ENCODE measurements at places on chromosomes 2 and 18.

- peak; percentile 29 for DNase-seq
Measured at GRCh38 chr2:204544961-204545860, at the start of gene PARD3B. TSS of gene PARD3B (plus strand) at chr2:204545475. CDS start at chr2:204546000, 525 bp downstream.

DNA sequence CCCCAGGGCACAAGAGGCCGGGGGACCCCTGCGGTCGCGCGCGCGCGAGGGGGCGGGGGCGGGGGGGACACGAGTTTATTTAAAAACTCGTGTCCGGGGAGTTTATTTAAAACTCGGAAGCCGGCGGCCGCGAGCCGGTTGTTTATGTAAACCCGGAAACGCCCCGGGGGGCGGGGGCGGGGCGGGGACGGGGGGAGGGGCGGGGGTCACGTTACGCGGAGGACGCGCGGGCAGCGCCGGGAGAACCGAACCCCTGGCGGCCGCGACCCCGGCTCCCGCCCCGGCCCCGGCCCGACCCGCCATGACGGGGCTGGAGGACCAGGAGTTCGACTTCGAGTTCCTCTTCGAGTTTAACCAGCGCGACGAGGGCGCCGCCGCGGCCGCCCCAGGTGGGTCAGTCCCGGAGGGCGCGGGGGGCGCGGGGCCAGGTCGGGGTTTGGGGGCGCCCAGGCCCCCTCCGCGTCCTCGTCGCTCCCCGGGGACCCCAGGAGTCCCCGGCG lies 4.4 kb downstream of the NFATC1 start:
- DNase-seq: peak; percentile 88

GRCh38 chr2:18788592-18788991 lies 199.2 kb upstream of the NT5C1B start:
- DNase-seq: no peak

DNA sequence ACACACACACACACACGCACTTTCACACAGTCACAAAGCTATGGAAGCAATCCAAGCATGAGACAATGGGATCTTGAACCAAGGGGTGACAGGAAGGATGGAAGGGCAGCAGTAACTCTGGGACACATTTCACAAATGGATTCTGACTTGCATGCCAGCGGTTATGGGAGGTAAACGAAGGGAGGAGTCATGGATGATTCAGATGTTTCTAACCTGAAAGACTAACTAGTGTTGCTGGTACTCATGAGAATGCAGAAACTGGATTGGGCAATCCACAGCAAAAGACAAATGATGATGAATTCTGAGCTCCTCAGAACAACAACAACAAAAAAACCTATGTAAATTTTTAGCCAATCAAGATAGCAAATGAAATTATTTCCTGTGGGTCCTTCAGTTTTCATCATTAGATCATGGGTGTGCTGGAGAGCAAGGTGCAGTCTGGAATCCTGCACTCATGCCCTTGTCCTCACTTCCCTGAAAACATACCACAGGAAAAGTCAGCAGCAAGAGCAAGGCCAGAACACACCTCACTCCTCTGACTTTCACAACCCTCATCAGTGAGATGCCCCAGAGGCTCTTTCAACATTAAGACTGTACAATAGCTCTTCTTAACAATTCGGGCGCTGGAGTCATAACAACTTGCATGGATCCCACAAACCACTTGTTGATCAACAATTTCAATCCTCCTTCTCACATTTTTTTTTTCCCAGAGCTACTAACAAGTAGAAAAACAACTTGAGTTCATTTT lies 32.6 kb downstream of the ABCA12 start:
- DNase-seq: no peak

GRCh38 chr2:24429197-24430074 lies 61.6 kb upstream of the NCOA1 start:
- no peak for DNase-seq

DNA sequence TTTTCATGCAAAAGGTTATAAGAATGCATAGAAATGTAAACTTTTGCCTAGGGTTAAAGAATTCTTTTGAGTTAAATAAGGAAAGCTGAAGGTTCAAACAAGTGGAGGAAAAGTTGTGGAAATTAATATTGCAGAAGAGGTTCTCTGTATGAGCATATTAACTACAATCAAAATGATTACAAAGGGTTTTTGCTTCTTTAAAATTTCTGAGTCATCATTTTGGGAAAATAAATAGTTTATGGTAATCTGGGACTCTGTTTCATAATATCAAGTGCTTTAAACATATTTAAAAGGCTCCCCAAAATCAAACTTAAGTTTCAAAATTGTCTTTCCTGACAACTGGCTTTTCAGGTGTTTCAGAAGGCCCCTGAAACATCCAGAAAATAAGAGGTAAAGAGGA lies 415.7 kb downstream of the ZNF804A start:
- DNase-seq: no peak

GRCh38 chr2:174383796-174384195 lies 11.7 kb upstream of the SCRN3 start:
- DNase-seq: no peak

DNA sequence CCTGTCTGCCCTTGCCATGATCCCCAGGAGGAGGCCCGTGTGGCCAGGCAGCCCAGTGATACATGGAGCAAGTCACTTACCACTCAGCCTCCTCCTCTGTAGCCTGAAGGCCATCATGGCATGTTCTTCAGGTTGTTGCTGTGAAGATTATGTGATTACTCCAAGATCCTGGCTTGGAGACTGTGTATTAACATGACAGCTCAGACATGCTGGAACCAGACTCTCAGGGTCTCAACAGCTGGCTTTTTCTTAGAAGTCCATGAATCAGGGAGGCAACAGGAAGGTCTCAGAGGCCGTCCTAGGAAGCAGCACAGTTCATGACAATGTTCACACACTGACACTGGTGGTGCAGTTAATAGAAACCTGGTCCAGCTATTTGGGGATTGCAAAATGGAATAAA lies 158.6 kb upstream of the TWIST2 start:
- no peak for DNase-seq

DNA sequence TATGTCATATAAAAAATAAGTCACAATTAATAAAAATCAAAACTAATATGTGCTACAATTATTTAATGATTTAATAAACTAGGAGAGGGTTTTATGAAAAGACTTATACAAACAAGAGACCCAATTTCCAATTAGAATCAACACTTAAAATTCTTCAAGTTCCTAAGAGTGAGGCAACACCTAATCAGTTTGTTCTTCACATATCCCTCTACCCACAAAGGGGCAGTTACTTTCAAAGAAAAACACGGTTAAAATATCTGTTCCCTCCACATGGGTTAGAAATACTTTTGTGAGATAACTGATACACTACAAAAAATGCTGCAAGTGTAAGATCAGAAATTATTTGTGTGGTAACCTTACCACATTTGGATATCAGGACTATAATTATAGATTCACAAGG lies 357.0 kb downstream of the ERBB4 start:
- DNase-seq: no peak

DNA sequence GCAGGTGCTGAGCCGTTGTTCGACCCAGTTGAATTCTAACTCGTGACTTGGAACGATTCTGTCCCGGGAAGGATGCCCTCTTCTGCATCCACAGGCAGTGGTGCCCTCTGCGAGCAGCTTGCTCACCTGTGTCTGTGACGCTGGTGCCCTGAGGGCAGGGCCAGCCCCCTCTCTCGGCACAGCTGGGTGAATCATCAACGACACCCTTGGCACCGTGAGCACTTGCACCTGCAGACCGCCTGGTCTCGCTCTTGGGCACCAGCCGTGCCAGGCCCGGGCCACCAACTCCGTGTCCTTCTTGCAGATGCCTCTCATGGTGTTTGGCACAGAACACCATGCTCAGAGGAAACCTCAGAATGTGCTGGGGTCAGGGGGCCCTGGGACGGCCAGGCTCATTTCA lies 75.0 kb downstream of the SLC66A2 start:
- no peak for DNase-seq

DNA sequence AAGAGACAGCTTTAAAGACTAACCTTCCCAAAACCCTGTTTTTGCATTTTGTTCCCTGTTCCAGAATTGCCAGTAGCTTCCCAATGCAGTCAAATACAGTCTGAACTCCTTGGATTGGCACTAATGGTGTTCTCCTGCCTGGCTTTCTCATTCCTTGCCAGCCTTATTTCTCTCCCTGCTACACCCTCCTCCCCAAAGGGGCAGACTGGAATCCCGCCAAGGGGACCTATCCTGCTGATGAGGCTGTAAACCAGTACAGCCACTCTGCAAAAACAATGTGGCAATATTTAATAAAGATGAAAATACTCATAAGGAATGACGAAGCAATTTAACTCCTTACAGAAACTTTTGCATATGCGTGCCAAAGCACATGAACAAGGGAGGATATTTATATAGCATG lies 4.5 kb upstream of the SLC4A5 start:
- DNase-seq: no peak

DNA sequence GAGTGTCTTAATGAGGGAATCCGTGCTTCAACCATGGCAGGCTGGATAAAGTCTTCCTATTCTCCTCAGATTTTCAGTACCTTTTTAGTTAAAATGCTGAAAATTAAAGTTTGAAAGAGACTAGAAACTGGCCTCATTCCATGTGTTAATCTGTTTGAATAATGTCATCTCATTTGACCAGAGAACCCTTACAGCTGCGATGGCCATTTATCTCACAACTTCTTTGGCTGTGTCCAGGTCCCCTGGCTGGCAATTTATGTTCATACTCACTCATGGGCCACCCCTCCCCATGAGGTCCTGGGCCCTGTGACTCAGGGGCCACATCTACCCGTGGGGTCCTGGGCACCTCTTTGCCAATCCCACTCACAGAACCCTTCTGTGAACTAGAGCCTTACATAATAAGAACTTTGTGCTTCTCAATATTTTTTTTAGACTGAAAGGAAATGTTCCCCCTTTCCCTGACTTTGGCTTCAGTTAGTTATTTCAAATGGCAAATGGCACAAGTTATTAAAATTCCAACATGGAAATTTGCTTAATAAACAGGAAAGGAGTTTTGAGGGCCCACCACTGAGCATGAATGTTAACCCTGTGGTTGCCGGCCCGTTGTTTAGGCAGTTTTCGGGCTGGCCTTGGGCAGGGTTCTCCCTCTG lies 134.6 kb downstream of the UXS1 start:
- no peak for DNase-seq

DNA sequence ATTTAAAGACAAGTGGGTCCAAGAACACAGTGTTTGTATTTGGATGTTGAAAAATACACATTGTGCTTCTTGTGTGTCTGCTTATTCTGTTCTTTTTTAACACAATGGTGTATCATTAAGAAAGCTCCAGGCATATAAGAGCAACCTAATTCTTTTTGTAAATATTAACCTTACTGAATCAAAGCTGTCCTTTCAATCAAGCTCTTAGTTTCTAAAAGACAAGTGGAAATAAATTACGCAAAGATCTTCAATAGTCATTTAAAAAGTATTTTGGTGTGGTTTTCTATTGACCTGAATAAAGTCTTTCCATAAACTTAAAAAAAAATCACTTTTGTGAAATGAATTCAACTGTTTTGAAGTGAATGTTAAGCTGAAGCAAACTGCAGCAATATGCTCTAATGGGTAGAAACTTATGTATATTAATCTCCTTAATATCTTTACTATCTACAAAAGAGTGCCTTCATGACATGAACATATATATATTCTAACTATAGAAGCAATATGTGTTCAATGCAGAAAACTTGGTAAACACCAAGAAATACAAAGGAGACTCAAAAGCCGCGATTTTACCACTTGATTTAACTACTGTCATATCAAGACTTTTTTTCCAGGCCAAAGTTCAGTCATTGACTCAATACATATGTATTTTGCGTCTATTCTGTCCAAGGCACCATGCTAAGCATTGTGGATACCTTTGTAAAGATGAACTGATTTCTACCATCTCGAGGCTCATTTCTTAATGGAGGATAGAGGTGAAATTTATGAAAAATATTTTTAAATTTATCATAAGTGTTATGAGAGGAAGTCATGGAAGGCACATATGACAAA lies 97.7 kb downstream of the ARHGAP15 start:
- no peak for DNase-seq

DNA sequence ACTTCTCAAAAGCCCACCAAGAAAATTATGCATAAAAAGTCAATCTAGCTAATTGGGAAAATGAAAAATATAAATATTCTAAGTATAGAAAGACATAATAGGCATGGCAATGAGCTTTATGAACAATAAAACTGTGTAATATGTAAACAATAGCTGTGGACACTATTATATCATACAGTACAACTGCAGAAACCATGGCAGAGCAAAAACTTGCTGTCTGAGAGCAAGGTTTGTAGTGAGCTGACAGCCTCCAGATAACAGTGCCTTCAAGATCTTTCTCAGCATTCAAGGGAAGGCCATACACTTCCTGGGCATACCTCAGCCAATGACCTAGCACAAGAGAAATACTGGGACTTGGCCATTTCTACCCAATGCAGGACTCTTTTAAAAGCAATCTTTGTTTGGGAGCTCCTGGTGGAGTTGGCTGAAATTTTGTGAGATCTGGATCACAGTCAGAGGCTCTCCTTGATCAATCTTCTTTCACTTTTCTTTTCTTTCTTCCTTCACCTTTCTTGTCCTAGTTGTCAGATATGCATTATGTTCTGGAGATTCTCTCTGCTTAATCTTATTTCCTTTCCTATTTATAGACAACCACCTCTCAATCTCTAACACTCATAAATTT lies 427.2 kb upstream of the UBE2E3 start:
- no peak for DNase-seq

DNA sequence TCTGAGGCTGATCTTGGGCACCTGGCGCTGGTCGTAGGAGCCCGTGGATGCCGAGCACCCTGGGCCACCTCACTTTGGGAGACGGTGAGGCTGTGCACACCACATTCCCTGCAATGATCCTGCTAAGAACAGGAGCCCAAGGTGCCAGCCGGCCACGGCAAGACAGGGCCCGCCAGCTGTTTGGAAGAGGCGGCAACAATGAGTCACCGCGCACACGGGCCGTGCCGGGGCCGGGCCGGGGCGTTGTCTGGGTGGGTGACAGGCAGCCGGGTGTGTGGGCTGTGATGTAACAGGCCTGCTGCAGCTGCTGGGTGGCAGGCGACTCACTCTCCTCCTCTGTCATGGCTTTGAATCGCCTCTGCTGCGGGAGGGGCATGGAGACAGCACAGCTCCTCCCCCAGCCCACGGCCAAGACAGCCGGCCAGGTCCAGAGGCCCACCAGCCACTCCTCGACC lies 49.7 kb upstream of the ODC1 start:
- DNase-seq: peak; percentile 32
